Forelimb muscle (tissue), 1 donor: ENCODE measurements at places on chromosomes 6 and 20.

GRCh38 chr6:7391151-7391550 is 1.5 kb downstream of the RIOK1 start:
- no peak for DNase-seq

DNA sequence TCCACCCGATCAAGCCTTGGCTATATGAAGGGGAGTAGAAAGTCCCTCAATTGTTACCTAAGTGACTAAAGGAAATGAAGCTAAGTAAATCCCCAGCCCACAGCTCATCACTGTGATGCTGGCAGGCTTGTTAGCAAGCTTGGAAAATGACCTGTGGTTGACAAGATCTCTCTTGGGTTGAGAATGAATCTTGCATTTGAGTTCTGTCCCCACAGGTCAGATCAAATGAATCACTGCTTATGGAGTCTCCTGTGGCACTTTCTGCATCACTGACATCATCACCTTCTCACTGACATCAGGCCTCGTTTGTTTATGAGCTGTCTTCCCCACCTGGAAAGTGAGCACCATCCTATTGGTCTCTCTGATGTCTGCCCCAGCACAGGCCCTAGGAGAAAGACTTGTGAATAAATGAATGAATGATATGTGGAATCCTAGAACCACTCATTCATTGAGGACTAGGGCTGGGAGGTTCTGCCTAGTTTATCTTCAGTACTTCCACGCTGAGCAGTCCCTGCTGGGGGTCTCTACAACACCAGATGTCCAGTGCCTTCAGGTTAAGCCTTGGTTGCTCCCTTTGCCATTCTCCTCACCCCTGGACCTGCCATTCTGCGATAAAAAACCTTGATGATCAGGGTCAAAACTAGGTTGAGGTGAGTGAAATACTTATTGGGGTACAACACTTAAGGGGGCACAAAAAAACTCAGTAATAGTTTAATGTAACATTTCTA is 318.4 kb upstream of the MOCS1 start:
- DNase-seq = no peak

GRCh38 chr6:169808608-169808967 is 57.2 kb downstream of the ERMARD start:
- no peak for DNase-seq

DNA sequence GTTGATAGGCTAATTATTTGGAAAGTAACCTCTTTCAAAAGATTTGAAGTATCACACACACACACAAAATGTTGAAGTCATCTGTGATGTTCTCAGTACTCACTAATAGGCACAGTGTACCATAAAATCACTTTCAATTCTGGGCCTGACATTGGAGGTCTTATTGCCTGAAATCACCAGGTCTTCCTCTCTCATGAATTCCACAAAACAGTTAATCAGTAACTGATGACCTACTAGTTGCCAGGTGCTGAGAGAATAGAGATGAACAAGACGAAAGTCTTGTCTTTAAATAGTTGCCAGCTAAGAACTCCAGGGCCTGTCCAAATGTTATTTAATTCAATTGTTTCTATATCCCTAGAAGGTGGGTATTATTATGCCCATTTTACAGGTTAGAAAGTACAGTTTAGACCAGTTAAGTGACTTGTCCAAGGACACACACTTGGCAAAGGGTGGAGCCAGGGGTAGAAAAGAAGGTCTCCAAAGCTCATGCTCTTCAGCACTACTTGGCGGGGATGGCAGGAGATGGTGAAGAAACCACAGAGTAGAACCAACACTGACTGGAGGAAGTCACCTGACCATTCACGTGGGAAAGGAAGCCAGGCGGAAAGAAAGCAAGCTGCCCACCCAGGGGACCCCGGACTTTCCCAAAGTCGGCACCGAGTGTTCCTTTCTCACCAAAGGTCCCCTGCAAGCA is 116.4 kb downstream of the KIF6 start:
- DNase-seq = no peak

DNA sequence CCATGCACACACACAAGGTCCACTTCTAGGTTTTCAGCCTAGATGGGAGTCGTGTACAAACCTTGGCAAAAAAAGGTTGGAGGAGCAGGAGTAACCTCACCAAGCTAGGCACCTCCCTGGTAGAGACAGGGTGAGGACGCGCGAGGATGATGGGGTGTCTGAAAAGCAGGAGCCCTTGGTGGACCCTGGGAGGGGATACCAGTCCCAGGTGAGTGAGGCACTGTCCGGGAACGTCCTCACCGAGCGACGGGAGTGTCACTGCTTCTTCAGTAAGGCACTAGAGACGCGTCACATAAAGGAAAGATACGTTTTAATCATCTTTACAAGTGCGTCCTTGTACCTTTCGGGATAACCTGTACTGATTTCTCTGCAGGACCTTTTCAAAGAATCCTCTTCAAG is 29.4 kb upstream of the ZBP1 start:
- DNase-seq = no peak

GRCh38 chr20:17617868-17618672 is 48.2 kb downstream of the DSTN start:
- no peak for DNase-seq

DNA sequence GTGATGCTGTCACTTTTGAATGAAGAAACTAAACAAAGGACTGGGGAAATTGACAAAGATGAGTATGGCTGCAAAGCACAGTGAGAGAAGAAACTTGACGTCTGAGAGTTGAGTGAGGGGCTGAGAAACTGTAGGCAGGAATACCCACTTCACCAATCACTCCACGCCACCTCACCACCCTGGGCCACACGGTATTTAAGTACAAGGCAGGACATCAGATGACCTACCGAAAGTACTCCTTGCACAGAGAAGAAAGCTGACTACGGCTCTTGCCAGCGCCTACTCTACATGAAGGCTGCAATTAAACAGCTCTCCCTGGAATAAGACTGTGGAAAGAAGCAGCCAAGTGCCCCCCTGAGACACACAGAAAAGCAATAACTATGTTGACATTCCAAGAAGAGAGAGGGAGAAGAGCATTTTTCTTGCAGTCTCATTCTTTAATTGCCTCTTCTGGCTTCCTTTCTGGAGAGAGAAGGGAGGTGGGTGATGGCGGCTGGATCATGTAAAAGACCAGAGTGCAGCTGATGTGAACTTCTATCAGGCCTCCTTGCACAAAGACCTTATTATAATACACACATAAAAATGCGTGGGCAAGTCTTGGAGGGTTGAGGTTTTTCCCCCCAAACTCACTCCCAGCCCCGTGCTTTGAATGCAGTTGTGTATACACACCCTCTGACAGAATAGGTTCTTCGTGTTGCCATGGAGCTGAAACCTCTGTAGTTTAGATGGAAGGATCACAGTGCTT is 44.6 kb downstream of the HIVEP2 start:
- no peak for DNase-seq

GRCh38 chr6:156057869-156058268 is 602.2 kb upstream of the NOX3 start:
- no peak for DNase-seq

DNA sequence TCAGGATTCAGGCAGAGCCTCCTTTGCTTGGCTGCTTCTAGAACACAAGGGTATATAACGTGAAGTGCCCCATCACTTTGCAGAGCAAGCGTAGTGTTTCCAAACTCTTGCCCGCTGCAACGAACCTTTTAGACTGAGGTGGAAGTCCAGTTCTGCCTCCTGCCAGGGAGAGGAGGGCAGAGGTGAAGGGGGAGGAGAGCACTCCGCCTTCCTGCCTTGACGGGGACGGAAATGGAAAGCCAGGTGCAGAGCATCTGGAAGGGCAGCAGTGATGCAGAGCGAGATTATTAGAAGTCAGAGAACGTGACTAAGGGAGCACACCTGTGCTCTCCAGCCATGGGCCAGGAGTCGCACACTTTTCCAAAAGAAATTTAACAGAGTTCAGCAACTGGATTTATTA is 63.4 kb downstream of the RREB1 start:
- no peak for DNase-seq

DNA sequence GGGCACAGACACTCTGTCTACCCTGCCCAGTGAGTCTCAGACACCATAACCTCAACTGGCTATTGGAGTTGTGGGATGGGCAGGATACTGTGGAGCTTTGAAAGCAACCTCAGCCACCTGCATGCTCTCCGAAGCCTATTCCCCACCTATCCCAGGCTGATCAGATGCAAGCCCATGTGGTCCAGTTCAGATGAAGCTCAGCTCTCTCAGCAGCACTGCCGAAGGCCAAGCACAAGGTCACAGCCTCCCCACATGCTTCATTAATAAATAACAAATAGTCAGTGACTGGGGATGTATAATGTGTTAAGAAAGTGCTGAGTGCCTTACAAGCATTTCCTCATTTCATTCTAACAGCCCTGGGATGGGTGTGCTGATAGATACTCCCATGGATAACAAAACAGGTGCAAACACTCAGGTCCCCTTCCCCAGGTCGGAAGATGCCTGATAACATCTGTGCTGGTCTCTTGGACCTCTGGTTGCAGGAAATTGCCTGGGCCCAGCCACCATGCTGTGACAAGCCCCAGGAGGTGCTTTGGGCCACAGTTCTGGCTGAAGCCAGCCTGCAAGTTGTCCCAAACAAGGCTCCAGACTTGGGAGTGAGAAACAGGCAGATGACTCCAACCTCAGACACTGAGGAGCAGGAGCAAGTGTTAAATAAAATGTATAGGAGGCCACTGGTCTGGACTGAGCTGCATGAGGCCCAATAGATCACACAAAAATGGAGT is 3.7 kb downstream of the ACSS1 start:
- no peak for DNase-seq

DNA sequence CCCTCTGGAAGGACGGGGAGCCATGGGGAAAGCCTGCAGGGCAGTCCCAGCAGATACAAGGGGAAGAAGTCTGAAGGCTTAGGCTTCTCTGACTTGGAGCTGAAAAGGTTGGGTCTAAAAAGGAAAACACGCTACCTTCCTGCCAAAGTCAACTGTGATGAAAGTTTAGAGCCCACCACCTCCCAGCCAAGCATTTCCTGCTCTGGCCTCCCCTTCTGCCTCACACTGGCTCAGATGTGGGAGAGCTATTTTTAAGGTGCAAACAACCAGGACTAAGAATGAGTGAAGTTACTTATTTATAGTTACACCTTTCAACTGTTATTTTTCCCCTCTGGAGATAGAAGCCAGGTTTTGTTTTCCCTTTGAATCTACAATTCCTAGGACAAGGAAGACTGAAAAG is 21.2 kb downstream of the NEDD9 start:
- DNase-seq = no peak

DNA sequence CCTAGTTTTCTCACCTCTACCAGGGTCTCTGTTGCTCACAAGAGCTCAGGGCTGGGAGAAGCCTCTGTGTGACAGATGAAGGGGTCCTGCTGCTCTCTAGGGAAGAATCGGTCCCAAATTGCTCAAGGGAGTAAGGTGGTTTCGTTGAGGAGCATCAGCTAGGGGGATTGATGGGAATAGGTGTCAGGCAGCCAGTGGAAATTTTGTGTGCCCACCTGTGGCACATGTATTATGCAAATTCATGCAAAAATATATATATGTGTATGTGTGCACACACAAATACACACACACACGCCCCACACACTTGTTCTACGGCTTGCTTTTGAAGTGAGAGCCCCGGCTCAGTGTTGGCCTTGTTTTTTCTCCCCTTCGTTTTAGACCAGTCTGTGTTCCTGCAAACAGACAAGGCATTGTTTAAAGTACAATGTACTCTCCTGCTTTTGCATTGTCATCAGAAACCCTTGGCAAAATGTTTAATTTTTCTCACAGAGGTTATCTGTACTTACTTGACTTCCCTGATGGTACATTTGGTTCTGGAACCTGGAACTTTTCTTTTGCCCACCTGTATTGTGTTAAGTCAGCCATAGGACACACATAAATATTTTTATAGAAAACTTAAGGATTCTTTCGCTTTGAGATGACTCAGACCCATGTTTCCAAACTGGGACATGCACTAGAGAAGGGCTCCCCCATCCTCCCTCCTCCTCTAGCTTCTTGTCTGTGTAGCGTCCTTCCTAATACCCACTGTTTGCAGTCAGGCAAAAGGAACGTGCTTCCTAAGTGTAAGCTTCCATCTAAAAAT is 26.7 kb downstream of the FOXO3 start:
- no peak for DNase-seq
